ENCODE measurements at places on chromosomes 11 and 22. TPM values are rescaled to one million over a fixed set of nuclear protein-coding genes. Genes with fewer than 3 reads are reported as not detected.

DNA sequence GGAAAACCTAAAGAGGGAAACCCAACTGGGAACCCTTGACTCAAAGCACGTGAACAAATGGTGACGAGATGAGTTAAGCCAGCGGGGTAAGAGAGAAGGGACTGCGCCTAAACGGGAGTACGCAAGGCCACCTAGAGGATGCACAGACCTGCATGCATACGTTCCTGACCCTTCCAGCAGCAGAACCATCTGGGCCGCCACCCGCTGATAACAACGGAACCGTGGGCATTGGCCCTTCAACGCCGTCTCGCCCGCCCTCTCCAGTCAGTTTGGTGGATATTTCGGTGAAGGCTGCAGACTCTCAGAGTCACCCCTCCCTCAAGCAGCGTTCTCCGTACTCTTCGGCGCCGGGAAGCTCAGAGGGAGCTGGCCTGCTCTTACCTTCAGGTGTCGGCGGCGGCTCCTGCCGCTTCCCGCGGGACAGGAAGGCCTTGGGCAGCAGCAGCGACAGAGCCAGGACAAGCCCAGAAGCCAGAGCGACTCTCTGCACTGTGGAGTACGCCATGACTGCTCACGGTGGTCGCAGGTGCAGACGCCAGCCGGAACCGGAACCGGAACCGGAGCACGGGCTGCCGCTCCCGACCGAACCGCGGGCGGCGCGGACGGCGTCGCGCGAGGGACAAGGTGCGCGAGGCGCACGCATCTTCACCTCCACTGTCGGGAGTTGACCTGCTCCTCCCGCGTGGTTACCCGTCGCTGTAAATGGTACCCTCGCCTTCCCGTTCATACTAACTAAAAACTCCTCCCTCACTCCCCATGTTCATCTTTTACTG is at the start of gene RIC3:
Gene RIC3, minus strand, starts transcription at position 541 of the 773 bp plus-strand sequence. Its CDS starts 36 bp downstream, at position 505.
- H3K36me3 ChIP-seq = no peaks in the 10 kb centered on the region
- H3K27me3 ChIP-seq = peaks cover 39% of the 10 kb centered on the region
- H3K27ac ChIP-seq = no peak within 1 kb of the TSS
- no peak for DNase-seq

GRCh38 chr22:32874976-32875375 is 73.5 kb downstream of the TIMP3 start:
- H3K36me3 ChIP-seq = no peaks in the 10 kb centered on the region
- no peak overlapping the region for H3K27ac ChIP-seq
- no peak overlapping the region for H3K4me3 ChIP-seq
- no peaks in the 10 kb centered on the region for H3K27me3 ChIP-seq

GRCh38 chr11:9575260-9576240 is 2.1 kb downstream of the WEE1 start:
- H3K27me3 ChIP-seq = no peaks in the 10 kb centered on the region
- peak overlapping the region; percentile 99 for H3K27ac ChIP-seq
- peaks cover 36% of the 10 kb centered on the region for H3K4me1 ChIP-seq
- peaks cover 46% of the 10 kb centered on the region for H3K36me3 ChIP-seq

- H3K36me3 ChIP-seq = no peaks in the 10 kb centered on the region
- H3K4me1 ChIP-seq = no peaks in the 10 kb centered on the region
- no peak overlapping the region for H3K4me3 ChIP-seq
- H3K27ac ChIP-seq = no peak overlapping the region
- DNase-seq = peak; percentile 32
Observed at GRCh38 chr22:30829901-30830550, 135.4 kb downstream of the OSBP2 start.

DNA sequence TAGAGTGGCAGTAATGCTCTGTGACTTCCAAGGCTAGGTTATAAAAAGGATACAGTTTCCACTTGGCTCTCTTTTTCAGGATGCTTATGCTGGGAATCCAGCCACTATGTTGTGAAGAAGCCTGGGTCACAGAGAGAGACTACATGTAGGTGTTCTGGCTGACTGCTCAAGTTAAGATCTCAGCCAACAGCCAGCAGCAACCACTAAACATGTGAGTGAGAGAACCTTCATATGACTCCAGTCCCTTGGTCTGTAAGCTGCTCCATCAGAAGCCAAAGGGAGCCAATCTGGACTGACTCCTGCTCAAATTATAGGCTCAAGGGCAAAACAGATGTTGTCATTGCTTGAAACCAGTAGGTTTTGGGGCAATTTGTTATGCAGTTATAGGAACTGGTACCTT is 162.7 kb downstream of the MAML2 start:
- no peaks in the 10 kb centered on the region for H3K36me3 ChIP-seq
- no peak overlapping the region for H3K4me3 ChIP-seq
- H3K4me1 ChIP-seq = no peaks in the 10 kb centered on the region
- no peak for DNase-seq
- no peaks in the 10 kb centered on the region for H3K27me3 ChIP-seq

DNA sequence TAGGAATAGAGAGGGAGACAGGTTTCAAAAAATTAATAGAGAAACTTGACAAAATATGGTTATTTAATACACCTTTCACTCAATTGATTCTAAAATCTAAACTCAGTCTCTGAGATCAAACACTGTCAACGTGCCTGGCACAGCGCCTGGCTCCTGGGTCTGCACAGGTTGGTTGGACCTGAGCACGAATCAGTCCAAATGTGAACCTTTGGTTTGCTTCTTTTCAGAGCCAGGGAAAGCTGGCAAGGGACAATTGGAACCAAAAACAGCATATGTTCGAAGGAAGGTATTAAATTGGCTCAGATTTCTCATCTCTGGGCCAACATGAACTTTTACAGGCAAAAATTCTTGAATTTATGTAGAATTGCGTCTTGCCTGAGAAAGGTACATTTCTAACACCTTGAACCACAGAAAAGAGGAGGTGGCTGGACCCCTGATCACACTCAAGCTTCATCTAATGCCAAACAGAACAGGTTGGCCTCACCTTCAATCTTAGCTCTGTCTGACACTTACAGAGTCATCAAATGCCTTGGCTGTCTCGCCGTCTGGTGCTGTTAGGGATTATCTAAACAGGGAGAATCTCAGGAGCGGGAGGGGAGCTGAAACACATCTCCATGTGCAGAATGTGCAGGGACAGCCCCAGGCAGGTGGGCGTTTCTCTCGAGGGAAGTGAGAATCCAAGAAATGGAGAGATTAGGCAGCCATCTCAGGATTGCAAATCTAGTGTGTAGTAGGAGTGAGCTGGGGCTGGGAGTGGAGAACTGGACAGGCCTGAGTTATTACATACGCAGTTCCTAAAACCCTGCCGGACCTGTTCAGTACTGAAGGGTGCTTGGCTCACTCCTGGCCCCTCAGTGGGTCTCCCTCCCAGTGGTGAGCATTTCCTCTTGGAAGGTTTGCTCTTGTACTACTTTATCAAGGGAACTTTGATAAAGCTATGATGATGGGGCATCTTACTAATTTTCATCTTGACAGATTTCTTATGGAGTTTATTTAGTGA is 442.2 kb upstream of the B3GAT1 start:
- H3K4me3 ChIP-seq = no peak overlapping the region
- no peaks in the 10 kb centered on the region for H3K36me3 ChIP-seq
- no peaks in the 10 kb centered on the region for H3K27me3 ChIP-seq
- H3K27ac ChIP-seq = no peak overlapping the region
- no peaks in the 10 kb centered on the region for H3K4me1 ChIP-seq

GRCh38 chr22:38086942-38087341 is 3.0 kb upstream of the SLC16A8 start:
- H3K36me3 ChIP-seq = no peaks in the 10 kb centered on the region
- H3K27me3 ChIP-seq = no peaks in the 10 kb centered on the region
- H3K27ac ChIP-seq = no peak overlapping the region
- DNase-seq = no peak
- no peak overlapping the region for H3K4me3 ChIP-seq

DNA sequence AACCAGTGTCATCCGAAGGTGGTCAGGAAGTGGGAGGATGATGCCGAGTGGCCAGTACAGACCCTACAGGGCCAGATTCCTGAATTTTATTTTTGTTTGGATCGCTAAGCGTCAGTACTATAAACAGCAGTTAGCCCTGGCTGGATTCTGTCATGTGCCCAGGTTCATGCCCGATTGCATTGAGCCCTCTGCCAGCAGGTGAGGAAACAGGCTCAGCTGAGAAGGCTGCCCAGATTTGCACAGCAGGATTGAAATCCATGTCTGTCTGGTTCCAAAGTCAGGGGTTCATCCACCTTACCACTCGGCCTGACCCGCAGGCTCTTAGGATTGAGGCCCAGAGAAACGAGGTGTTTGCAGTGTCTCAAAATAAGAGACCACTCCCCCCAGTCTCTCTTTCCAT is 9.1 kb upstream of the TBC1D22A start:
- H3K4me1 ChIP-seq = peaks cover 15% of the 10 kb centered on the region
- no peaks in the 10 kb centered on the region for H3K36me3 ChIP-seq
- no peaks in the 10 kb centered on the region for H3K27me3 ChIP-seq
- no peak overlapping the region for H3K4me3 ChIP-seq

Gene THY1
- total RNA-seq = 13.7 TPM

Gene PGA5
- total RNA-seq = not detected

DNA sequence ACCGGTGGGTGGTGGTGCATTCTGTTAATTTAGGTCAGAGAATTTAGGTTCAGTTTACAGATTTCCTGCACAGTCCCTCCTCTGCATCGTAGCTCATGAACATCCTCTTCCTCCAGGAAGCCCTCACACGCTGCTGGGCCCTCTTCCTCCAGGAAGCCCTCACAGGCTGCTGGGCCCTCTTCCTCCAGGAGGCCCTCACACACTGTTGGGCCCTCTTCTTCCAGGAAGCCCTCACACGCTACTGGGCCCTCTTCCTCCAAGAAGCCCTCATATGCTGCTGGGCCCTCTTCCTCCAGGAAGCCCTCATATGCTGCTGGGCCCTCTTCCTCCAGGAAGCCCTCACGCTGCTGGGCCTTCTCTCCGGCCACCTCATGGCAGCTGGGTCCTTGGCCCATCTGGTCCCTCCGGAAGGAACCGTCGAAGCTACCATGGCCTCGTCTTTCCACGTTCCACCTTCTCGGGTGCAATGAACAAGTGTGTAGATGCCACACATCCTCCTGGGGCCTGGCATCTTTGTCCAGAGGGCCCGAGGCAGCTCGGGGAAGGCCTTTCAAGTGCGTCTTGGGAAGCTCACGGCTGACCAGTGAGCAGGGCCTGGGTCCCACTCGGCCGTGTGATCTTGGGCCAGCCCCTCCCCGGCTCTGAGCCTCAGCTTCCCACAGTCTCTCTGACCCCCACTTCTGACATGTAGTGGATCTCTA is 58.9 kb upstream of the PPARA start:
- peak overlapping the region; percentile 99 for H3K27ac ChIP-seq
- peaks cover 3% of the 10 kb centered on the region for H3K36me3 ChIP-seq
- H3K4me3 ChIP-seq = no peak overlapping the region
- no peaks in the 10 kb centered on the region for H3K27me3 ChIP-seq
- no peak for DNase-seq

GRCh38 chr11:70251659-70252321 is 18.7 kb upstream of the PPFIA1 start:
- no peaks in the 10 kb centered on the region for H3K27me3 ChIP-seq
- H3K27ac ChIP-seq = no peak overlapping the region
- no peak overlapping the region for H3K4me3 ChIP-seq

Gene RAD9A
- 33.1 TPM for total RNA-seq

Gene SF3A1
- total RNA-seq = 176 TPM

- no peaks in the 10 kb centered on the region for H3K4me1 ChIP-seq
- no peaks in the 10 kb centered on the region for H3K36me3 ChIP-seq
- H3K4me3 ChIP-seq = no peak overlapping the region
- DNase-seq = no peak
- H3K27me3 ChIP-seq = no peaks in the 10 kb centered on the region
- H3K27ac ChIP-seq = no peak overlapping the region
Observed at GRCh38 chr11:35292279-35292678, 127.1 kb downstream of the SLC1A2 start.

Gene CNTF
- 3.0 TPM for total RNA-seq

- H3K4me1 ChIP-seq = peaks cover 2% of the 10 kb centered on the region
- peak overlapping the region; percentile 68 for H3K4me3 ChIP-seq
- DNase-seq = no peak
- no peaks in the 10 kb centered on the region for H3K27me3 ChIP-seq
Observed at GRCh38 chr11:14357881-14358728, 878 bp downstream of the RRAS2 start.

Gene PRODH
- total RNA-seq = 1.4 TPM

Gene ARHGEF17
- total RNA-seq = 43.2 TPM

- no peaks in the 10 kb centered on the region for H3K27me3 ChIP-seq
- peak within 1 kb of the TSS; percentile 66 for H3K27ac ChIP-seq
- H3K36me3 ChIP-seq = no peaks in the 10 kb centered on the region
- 0 out of 2 replicates have a peak, but pooled peaks cover 4% of the 10 kb centered on the region for H3K4me1 ChIP-seq
- peak within 1 kb of the TSS; percentile 82 for H3K4me3 ChIP-seq
Observed at GRCh38 chr22:50562523-50563412, at the start of gene SYCE3. Gene SYCE3, minus strand, starts transcription at chr22:50562919. Its CDS starts 6,514 bp downstream, at chr22:50556405.

DNA sequence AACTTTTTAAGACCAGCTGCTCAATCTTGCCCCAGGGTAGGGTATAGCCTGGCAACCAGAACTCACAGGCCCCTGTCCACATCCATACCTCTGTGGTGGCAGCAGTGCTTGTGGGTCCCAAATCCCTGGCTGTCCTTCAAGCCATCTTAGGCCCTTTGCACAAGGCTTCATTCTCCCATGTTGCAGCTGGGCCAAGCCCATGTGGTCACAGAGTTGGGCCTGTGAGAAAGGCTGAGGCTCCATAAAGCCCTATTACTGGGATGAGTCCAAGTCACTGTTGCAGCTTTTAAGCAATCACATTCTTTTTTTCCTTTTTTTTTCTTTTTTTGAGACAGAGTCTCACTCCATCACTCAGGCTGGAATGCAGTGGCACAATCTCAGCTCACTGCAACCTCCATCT is 47.9 kb upstream of the SLC25A1 start:
- H3K36me3 ChIP-seq = no peaks in the 10 kb centered on the region
- no peak for DNase-seq
- no peaks in the 10 kb centered on the region for H3K4me1 ChIP-seq
- no peak overlapping the region for H3K4me3 ChIP-seq
- H3K27ac ChIP-seq = no peak overlapping the region

Gene CLCF1
- 9.3 TPM for total RNA-seq

GRCh38 chr11:106424111-106424510 is 346.6 kb downstream of the AASDHPPT start:
- H3K4me1 ChIP-seq = no peaks in the 10 kb centered on the region
- no peak overlapping the region for H3K27ac ChIP-seq
- no peak overlapping the region for H3K4me3 ChIP-seq
- no peaks in the 10 kb centered on the region for H3K27me3 ChIP-seq
- no peaks in the 10 kb centered on the region for H3K36me3 ChIP-seq

GRCh38 chr22:21791635-21792625 is 56.3 kb upstream of the YPEL1 start:
- H3K36me3 ChIP-seq = peaks cover 4% of the 10 kb centered on the region
- H3K27ac ChIP-seq = no peak overlapping the region
- no peak for DNase-seq
- no peak overlapping the region for H3K4me3 ChIP-seq
- H3K4me1 ChIP-seq = no peaks in the 10 kb centered on the region

Gene CERK
- 30.9 TPM for total RNA-seq

Gene DEUP1
- total RNA-seq = not detected

All from Panc1 (cell line).